ENCODE measurements at places on chromosomes 6 and 20.

- no peak for DNase-seq
These were observed 65.3 kb downstream of the AFG1L start for GRCh38 chr6:108359901-108360882.

DNA sequence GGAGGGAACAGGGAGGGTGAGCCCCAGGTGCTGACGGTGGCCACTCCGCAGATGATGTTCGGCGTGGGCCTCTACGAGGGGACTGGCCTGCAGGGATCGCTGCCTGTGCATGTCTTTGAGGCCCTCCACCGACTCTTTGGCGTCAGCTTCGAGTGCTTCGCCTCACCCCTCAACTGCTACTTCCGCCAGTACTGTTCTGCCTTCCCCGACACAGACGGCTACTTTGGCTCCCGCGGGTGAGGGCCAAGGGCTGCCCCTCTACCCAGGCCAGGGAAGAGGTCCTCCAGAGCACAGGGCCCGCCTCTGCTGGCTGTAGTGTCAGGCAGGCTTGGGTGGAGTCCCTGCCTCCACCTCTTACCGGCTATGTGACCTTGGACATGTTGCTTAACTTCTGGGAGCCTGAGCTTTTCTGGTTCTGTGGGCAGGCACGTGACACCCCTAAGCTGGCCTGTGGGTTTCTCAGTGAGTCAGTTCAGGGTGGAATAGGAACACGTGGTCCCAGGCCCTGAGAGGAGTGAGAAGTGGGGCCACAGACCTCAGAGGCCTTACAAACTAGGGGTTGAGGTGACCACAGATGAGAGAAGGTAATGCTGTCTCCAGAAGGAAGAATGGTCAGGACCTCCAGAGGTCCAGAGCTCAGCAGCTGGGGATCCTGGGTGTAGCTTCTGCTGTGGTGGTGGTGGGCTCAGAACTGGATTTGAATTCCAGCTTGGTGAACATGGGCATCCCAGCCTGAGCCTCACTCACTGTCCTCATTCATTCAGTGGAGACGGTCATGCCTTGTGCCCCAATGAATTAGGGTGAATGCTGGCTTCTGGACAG, 11.9 kb downstream of the PCIF1 start:
- peak; percentile 49 for DNase-seq

DNA sequence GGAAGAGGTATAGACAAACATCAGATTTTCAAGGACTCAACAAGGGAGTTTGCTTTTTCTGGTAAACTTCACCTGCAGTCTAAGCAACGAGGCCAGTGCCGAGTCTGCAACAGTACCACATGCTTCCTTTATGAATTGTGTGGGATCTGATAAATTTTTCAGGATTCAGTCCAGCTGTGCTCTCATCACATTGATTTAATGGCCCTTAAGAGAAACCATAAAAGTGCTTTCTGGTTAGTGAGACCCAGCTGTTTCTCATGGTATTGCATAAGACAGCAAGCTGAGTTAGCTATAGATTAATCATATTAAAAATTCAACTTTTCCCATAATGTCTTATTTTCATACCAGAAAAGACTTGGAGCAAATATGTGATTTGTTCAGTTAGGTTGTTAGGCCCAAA, 291.4 kb downstream of the CENPW start:
- DNase-seq, result no peak

- no peak for DNase-seq
These were observed 57.4 kb downstream of the VAPB start for GRCh38 chr20:58446264-58446959.

DNA sequence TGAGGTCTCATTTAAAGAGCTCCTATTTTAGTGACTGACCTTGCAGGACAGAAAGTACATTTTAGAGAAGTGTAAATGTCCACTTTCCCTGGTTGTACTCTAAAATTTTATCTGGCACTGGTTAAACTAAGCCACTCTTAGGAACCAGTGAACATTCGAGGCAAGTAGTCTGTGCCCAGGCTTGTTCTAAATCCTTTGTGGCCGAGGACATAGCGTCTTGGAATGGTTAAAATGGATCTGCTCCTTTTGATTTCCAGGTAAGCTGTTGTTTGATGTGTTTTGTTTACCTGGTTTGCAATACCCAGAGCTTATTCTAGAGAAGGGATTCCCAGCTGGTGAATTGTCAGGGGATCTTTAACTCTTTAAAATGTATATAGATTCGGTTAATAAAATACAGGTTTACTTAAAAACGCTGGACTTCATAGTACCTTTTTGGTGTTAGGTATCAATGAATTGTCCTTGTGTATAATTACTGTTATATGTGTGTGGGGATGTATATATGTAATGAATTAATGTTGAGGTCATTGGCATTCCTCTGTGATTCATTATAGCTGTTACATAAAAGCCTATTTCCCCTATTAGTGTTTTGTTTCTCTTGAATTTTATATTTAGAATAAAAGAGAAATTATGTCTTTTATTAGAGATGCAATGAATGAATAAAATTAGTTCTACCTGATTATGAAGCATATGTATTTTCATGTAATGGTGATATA, 15.8 kb downstream of the SNX9 start:
- DNase-seq, result no peak

DNA sequence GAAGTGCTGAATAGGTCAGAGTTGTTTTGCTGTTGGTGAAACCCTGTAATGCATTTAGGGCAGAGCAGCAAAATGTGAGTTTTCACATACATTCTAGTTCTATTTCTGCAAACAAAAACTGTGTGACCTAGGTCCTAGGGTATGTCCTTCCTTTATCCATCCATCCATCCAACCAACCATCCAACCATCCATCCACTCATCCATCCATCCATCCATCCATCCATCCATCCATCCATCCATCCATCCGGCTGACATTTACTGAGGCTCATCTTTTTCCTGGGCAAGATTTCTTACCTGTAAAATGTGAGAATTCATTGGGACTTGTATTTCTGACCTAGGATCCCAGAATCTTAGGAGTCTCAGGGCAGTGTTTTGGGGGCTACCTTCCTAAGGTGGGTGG, 14.5 kb downstream of the PNPLA1 start:
- DNase-seq, result no peak

GRCh38 chr6:168217880-168218537, 101.6 kb downstream of the DACT2 start:
- no peak for DNase-seq

GRCh38 chr6:38755207-38755606, 40.1 kb downstream of the DNAH8 start:
- DNase-seq, result no peak

- DNase-seq, result no peak
These were observed 27.9 kb downstream of the MANBAL start for GRCh38 chr20:37317316-37317715.

DNA sequence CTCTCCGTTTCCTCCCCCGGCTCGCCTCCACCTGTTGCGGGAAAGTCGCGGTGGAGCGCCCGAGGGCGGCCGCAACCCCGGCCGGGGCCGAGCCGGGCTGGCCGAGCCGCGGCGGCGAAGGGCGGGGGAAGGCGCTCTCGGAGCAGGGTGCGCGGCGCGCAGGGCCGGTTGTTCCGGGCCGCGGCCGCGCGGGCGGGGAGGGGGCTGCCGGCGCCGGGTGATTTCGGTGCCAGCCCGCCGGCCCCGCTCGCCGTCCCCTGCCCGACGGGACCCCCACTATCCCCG, 235 bp downstream of the MAP7 start:
- no peak for DNase-seq

- no peak for DNase-seq
These were observed 25.1 kb downstream of the FKBP1C start for GRCh38 chr6:63236398-63236817.

DNA sequence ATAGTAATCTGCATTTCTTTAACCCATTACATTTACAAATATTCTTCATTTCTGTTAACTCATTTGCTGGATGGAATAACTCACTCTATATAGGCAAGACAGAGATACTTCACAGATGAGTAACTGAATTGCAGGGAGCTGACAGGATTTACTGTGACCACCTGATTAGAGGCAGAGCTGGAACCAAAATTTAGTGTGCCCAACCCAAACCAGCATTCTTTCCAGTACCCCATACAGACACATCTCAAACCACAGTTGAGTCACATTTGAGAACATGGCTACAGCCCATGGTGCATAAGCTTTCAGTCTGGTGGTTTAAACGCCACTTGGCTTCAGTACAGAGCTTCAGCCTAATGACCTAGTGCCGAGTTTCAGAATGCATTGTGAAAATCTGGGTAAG, 138.4 kb upstream of the TENT5A start:
- DNase-seq, result no peak

DNA sequence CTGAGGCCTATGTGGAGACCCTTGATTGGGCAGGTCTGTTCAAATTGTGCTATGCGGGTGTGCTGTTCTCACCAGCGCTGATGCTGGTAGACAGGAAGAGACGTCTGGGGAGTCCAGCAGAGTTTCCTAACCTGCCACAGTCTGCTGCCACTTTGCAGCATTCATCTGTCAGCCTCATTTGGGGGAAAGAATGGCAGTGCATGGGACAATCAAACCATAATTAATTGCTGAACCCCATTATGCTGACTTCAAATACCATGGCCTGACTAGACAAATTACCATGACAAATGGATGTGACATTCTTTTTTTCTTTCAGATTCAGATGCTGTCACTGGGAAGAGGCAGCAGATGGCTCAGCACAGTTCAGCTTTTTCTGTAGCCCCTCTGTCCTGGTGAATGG, 171.4 kb upstream of the SYNDIG1 start:
- no peak for DNase-seq

DNA sequence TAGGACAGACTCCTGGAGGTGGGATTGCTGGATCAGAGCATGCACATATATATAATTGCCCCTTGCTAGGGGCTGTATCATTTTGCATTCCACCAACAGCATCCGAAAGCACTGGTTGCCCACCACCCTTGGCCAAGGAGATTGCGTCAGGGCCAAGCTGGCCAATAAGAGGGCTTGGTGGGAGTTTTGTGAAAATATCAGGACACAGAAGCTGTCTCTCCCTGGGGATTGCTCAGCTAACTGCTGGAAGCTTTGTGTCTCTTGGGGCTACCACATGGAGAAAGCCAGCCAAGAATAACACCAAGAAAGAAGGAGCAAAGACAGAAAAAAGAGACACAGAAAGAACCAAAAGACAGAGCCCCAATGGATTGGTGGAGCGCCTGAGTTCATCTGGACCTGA, 90.6 kb upstream of the RALGAPA2 start:
- no peak for DNase-seq

GRCh38 chr20:44211177-44212039, 837 bp upstream of the OSER1 start:
- no peak for DNase-seq

DNA sequence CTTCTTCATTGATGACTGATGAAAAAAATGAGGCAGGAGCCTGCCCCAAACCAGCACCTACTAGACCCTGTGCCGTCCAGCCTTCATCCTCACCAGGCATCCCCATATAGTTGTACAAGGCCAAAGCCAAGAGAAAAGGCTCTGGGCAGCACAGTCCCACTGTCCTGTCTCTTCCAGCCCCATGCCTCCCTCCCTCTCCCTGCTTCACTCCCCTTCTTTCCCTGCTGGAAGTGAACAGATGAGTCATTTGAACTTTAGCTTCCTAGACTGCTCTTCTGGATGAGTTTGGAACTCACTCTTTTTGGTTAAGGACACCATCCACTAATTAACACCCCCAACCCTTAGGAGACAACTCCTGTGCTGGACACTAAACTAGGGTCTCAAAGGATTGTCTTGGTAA, 235.2 kb downstream of the LRFN2 start:
- DNase-seq, result no peak

DNA sequence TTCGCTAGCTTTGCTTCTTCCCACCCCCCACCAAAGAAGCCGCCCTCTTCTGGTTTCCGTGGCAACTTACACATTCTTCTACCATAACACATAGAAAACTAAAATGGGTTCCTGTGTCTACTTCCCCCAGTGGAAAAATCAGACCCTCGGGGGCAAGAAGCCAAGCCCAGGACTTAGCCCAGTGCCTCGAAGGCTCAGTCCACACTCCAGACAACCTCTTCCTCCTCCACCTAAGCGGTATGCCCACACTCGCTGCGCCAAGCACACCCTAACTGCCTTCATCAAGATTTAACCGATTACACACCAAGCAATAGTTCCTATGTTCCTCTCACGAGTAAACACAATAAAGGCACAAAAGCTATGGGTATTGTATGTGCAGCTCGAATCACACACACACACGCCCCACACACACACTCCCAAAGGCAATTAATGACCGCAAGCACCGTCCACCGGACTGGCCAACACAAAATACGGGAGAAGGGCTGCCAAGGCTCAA, 537 bp downstream of the PPIL4 start:
- DNase-seq, result no peak

GRCh38 chr6:360764-361373, 30.7 kb upstream of the IRF4 start:
- DNase-seq, result no peak

- no peak for DNase-seq
These were observed 311.9 kb upstream of the PRDM1 start for GRCh38 chr6:105774247-105774646.

GRCh38 chr6:26372308-26373144, 7.5 kb downstream of the BTN3A2 start:
- no peak for DNase-seq

- no peak for DNase-seq
These were observed 236.3 kb downstream of the EPHA7 start for GRCh38 chr6:93182938-93183479.

DNA sequence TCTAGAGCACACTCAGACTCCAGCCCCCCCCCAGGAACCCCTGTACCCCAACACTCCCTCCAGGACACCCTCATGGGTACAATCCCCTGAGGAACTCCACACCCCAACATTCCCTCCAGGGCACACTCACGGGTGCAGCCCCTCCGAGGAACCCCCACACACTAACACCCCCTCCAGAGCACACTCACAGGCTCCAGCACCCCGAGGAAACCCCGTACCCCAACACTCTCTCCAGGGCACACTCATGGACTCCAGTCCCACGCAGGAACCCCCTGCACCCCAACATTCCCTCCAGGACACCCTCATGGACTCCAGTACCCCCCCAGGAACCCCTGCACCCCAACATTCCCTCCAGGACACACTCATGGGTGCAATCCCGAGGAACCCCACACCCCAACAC, 31.6 kb downstream of the LAMA5 start:
- no peak for DNase-seq

GRCh38 chr6:66599541-66599940, 892.5 kb upstream of the EYS start:
- DNase-seq, result no peak

- DNase-seq, result no peak
These were observed 508.4 kb upstream of the EPHA7 start for GRCh38 chr6:93927731-93928130.

GRCh38 chr6:32622545-32623401, 14.4 kb upstream of the HLA-DQA1 start:
- no peak for DNase-seq

GRCh38 chr20:54190217-54190616, 16.4 kb upstream of the CYP24A1 start:
- no peak for DNase-seq

GRCh38 chr6:25018568-25018954, 82.8 kb upstream of the RIPOR2 start:
- no peak for DNase-seq

DNA sequence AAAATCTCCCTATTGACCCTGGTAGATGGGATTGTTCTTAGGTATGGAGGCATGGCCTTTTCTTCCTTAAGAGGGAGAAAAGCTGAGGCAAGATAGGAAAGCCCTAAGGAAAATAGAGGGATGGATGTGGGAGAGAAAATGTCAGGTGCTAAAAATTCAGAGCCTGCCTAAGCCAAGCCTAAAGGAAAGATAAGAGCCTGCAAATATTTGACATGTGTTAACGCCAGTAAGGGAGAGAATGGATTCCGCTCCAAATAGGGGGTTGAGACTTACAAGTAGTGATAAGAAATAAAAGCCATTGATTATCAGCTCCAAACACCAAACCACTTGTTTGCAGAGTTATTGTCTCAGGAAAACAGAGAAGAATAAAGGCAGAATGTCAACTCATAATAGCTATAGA, 533.6 kb downstream of the PTPRT start:
- no peak for DNase-seq
